ENCODE measurements at places on chromosomes 3 and 15. TPM values are rescaled to one million over a fixed set of nuclear protein-coding genes. Genes with fewer than 3 reads are reported as not detected.

Gene RPUSD2
- total RNA-seq, result 8.9 TPM

Gene SPESP1
- total RNA-seq, result 2.4 TPM

Gene FEZF2
- not detected for total RNA-seq

Gene SHQ1
- 13.6 TPM for total RNA-seq

Gene TPRG1
- total RNA-seq, result 0.40 TPM

Gene LRRN1
- not detected for total RNA-seq

Gene ARGFX
- not detected for total RNA-seq

Gene NAALADL2
- 15.9 TPM for total RNA-seq
